ENCODE measurements at places on chromosomes 11 and 22. TPM values are rescaled to one million over a fixed set of nuclear protein-coding genes. Genes with fewer than 3 reads are reported as not detected.
A peak's percentile ranks its signal among the peaks of the same experiment; 100 is the strongest.

The GLYATL1 gene
- total RNA-seq, result not detected

The FERMT3 gene
- total RNA-seq, result 7.2 TPM

The IFITM10 gene
- 1.6 TPM for total RNA-seq

DNA sequence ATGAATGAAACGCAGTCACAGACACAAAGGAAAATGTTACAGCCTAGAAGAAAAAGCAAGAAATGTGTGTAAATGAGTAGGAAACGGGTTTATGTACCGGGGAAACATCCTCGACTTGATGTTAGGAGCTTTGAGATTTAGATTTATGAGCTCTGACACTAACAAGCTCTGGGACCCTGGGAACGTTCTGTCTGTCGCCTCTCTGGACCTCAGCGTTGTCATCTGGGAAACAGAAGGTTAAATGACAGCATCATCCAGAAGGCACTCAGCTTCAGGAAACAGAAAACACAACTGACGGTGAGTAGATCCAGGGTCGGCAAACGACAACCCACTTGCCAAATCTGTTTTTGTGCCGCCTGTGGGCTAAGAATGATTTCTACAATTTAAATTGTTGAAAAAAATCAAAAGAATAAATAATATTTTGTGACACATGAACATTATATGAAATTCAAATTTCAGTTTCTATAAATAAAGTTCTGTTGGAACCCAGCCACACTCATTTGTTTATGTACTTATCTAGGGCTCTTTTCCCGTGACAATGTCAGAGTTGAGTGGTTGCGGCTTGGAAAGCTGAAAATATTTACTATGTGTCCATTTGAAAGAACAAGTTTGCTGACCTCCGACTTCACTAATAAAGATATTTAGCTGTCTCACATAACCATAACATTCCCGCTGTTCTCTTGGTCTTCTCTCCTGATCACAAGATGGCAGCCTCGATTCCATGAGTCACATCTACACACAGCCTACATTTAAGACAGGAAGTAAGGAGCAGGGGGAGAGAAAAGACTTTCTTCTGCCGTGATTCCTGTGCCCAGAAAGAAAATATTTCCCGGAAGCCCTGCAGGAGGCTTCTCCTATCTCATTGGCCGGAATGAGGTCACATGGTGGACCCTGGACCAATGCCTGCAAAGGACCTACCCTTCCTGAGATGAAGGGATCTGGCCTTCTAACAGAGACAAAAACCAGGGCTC, 47.1 kb upstream of the SYT13 start:
- DNase-seq, result no peak

GRCh38 chr11:2531277-2531986, 86.6 kb downstream of the KCNQ1 start:
- peak; percentile 76 for DNase-seq

GRCh38 chr11:95863486-95864140, 60.3 kb downstream of the MTMR2 start:
- no peak for DNase-seq

- DNase-seq, result no peak
Measured at GRCh38 chr22:17845790-17846189, 71.5 kb upstream of the BID start.

Measured in psoas muscle (tissue), 8 donors.